ENCODE measurements at places on chromosomes 3 and 15.

GRCh38 chr3:184767377-184767776 is 44.6 kb upstream of the VPS8 start:
- no peak for DNase-seq

- DNase-seq, result no peak
Observed at GRCh38 chr15:68107142-68107541, 53.0 kb downstream of the PIAS1 start.

DNA sequence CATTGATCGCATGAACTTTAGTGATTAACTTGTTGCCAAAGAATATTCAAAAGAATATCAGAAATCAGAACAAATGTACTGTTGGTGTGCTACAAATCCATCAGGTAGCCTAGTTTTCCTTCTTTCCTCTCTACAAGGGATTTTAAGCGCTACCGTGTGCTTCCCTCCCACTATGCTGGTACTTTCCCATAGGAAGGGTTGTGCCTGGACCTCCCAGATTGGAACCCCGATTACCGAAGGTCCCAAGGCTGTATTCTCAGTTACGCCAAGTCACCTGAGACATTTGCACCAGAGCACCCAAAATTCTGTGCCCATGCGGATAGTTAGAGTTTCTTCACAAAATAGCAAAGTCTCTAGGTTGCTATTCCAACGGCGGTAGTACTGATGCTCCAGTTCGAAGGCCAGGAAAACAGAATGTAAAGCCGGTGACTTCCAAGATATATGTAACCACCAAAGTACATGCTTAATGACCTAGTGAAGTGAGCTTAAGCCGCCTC is 23.4 kb upstream of the GATM start:
- no peak for DNase-seq

DNA sequence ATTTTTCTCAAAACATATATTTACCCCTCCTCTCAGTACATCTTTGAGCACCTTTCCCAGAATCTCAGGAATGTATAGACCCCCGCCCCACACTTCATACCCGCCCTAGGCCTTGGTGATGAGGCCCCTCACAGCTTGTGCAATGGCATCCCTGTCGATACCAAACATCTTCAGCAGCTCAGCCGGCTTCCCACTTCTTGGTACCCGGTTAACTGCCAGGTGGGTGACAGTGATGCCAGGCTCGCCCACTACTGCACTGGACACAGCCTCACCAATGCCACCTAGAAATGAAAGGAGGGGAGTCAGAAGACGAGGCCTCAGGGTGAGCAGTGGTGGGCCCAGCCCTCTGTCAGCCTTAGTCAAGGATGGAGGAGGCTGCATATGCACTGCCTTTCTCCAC is 30.2 kb downstream of the TKT start:
- no peak for DNase-seq

DNA sequence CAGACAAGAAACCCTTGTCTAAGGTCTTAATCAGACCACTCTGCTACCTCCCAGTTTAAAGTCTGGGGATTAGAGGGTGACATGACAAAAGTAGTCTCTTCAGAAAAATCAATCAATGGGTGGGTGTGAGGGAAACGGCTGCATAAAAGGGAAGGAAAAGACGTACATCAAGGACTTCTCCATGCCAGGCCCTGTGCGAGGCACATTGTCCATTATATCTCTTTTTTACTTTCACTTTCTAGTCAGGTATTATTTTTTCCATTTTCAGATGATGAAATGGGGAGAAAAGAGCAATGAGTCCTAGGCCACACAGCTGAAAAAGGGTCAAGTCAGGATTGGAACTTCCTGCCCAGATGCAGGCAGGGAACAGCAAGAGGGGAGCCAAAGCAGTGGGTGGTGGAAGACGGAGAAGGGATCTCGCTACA is 4.6 kb upstream of the CX3CR1 start:
- DNase-seq, result no peak

DNA sequence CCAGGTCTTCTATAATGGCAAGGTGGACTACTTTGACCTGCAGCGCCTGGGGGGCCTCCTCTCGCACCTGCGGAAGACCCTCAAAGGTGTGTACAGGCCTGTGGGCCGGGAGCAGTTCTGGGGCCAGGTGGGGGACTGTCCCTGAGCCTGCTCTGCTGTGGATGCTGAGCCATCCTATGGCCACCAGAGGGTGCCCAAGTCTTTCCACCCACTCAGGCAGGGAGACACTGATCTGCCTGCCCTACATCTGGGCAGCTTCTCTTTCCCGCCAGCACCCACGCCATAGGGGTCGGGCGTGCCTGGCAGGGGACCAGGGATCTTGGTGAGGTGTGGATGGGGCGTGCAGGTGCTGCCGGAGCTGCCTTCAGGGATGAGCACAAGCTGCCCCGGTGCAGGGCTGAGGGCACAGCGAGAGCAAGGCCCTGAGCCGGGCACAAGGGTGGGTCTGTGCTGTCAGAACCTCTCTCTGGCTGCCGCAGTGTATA is 14.1 kb downstream of the RNF123 start:
- DNase-seq, result peak; percentile 34

DNA sequence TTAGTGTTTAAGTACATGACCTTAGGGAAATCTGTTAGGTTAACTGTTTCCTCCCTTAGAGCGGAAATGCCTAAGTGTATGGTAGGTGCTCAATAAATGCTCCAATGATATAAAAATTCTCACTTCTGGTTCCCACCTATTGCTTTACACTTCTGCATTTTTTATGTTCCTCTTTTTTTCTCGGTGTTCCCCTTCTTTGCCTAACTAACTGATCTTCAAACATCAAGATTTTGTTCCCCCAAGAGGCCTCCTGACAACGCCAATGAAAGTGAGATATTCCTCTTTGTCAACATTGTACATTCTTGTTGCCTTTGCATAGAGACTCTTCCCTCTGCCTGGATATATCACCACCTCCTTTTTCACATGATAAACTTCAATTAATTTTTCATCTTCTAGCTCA is 17.4 kb downstream of the SLC35A5 start:
- no peak for DNase-seq

GRCh38 chr3:148408667-148409066 is 289.0 kb upstream of the AGTR1 start:
- no peak for DNase-seq

DNA sequence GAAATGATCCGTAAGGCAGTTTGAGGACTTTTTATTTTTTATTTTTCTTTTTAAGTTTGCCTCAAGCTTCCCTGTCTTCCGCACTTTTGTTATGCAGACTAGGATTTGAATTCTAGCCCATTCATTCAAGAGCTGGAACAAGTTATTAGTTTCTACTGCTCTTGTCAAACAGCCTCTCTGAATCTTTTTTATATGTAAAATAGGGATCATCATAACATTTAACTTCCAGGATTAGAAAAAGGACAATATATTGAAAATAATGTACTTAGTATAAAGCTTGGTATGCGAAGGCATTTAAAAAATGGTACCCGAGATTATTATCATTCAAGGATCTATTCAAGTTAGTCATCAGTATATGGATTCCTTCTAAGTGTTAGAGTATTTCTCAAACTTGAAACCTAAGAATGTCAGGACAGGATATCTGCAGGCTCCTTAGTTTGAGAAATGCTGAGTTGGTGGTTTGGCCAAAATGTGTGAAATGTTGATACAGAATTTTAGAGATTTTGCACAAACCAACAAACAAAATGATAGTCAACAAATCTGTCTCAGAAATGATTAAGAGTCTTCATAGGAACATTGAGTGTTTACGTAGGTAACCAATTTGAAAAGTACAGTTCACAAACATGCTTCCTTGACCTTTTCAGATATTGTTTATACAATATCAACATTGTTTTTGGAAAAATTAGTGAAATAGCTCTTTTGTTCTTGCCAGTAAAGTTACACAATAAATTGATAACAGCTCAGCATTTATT is 40.5 kb upstream of the IGSF10 start:
- DNase-seq, result no peak

DNA sequence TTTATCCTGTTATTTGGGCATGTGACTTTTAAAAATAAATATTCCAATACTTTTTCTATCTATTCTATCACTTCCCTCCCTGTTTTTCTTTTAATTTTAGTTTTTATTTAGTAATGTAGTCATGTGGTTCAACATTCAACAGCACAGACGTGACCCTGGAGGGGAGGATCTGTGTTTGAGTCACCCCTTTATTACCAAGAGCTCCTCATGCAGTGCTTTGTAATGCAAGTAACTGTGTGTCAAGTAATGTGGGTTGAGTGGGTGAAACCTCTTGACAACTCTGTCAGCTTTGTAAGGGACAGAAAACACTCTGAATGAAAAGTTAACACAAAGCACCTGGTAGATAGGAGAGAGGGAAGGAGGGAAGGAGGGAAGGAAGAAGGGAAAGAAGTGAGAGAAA is 89.7 kb upstream of the FGF12 start:
- DNase-seq, result no peak

- no peak for DNase-seq
Observed at GRCh38 chr3:13563911-13564310, 15.0 kb downstream of the FBLN2 start.

DNA sequence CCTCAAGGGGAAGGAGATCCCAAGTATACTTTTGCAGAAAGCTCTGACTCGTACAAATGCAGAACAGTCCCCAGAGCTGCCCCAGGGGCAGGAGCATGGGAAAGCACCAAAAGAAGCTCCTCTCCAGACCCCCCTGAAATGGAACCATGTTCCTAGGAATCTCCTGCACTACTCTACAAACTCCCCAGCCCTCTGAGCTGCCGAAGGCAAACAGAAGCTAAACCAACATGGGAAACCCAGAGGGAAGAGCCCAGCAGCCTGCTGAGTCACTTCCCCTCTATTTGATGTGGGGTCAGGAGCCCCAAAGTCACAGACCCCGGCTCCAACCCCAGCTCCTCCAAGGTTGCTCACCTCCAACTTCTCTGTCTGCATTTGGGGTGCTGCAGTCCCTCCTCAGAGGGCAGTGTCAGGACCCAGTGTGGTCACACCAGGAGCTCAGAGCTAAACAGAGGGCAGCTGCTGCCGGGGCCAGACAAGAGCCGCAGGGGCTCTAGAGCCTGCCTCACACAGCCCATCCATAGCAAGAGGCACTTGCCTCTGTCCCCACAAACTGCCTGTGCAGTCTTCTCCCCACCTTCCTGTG is 3.8 kb upstream of the PLXNA1 start:
- DNase-seq, result no peak

GRCh38 chr3:53844262-53845102 is 1.7 kb downstream of the CHDH start:
- no peak for DNase-seq

DNA sequence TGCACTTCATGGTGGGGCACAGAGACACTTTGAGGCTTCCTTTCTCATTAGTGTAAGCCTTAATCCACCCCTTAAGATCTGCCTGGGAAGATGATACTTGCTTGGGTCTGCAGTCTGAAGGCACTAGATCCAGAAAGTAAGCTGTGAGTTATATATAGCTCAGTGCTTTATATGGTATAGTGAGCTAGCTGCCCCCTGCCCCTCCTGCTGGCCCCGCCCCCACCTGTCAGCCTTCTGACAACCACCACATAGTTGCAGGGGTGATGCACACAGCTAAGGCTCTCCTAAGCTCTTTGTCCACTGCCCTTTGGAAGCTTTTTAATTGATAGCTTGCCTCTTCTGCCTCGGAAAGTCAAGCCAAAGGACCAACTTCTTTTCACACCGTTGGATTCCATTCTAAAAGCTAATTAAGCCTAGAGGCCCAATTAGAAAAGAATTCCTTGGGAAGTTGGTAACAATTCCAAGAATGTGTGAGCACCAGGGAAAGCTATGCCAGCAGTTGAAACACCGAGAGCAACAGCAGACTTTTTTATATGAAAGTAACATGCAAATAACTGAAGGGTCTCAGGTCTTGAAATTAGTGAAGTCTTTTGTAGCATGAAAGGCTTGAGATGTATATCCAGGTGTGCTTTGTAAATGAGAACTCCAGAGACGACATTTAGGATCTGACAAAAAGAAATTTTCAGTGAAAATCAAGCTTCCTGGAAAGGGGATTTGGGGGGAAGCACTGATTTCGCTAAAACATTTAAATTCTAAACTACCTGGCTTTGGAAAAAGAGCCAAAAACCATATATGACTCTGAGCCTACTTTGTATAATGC is 2.3 kb downstream of the TPM1 start:
- no peak for DNase-seq

- no peak for DNase-seq
Observed at GRCh38 chr3:57903124-57903890, 104.9 kb upstream of the FLNB start.

- no peak for DNase-seq
Observed at GRCh38 chr15:38427380-38427779, 26.5 kb upstream of the FAM98B start.

DNA sequence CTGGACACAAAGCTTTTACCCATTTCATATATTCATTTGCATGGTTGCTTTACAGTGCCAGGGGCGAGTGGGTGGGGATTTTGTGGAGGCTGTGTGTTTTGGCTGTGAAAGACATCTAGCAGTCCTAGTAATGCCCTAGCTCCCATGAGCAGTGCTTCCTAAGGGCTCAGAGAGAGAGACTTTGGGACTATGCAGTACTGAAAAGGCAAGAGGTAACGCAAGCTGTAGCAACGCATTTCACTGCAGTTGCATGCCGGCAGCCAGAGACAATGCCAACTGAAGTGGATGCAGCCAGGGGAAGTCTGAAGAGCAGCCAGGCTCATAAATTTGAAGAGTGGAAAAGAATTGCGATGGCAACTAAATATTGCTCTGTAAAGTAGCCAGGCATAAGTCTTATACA is 27.4 kb upstream of the ATP10A start:
- DNase-seq, result no peak

DNA sequence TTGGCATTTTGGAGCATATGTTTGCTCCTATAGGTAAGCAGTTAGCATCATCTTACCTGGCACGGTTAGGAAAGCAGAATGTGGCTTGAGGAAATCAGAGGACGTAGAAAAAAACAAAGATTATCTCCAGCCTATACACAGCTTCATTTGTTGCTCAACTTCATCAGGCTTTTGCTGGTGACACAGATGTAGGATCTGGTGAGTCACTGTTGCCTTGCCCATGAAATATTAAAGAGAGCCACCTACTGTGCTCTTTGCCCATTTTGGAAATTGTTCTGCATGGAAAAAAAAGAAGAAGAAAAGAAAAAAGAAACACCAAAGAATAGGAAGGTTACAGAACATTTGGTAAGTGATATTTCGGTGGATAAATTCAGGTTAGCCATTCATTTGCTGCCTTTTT is 3.8 kb downstream of the IL1RAP start:
- DNase-seq, result no peak

GRCh38 chr15:88818920-88819319 is 15.7 kb downstream of the ACAN start:
- DNase-seq, result no peak

DNA sequence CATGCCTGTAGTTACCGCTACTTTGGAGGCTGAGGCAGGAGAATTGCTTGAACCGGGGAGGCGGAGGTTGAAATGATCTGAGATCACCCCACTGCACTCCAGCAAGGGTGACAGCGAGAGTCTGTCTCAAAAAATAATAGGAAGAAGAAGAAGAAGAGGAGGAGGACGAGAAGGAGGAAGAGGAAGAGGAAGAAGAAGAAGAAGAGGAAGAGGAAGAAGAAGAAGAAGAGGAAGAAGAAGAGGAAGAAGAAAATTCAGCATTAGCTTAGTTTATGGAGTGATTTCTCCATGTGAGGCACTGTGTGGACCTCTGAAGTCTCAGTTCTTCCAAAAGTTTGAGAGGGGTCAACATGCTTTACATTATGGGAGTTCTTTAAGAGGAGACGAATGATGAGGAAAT is 17.4 kb upstream of the MEGF11 start:
- DNase-seq, result no peak

GRCh38 chr15:90400005-90400758 is 12.1 kb downstream of the IQGAP1 start:
- no peak for DNase-seq

- no peak for DNase-seq
Observed at GRCh38 chr15:39495871-39496840, 84.7 kb upstream of the THBS1 start.

Measured in stimulated activated CD8-positive, alpha-beta memory T cell treated with anti-CD3 and anti-CD28 coated beads, Interleukin-7, amount 100 ng/mL, for 1 hour (primary cell).